ENCODE measurements at places on chromosomes 13 and 19.

- no peak for DNase-seq
Observed at GRCh38 chr19:49718991-49719390, 28.1 kb downstream of the CPT1C start.

GRCh38 chr13:56528040-56528790 is 612.5 kb upstream of the PRR20A start:
- no peak for DNase-seq

GRCh38 chr13:66577358-66577757 is 652.8 kb downstream of the PCDH9 start:
- no peak for DNase-seq

- no peak for DNase-seq
Observed at GRCh38 chr19:54949412-54949811, 2.1 kb upstream of the NLRP7 start.

GRCh38 chr13:111076155-111077013 is 38.7 kb upstream of the ARHGEF7 start:
- DNase-seq, result no peak

- no peak for DNase-seq
Observed at GRCh38 chr19:30237140-30237539, 135.0 kb upstream of the ZNF536 start.

GRCh38 chr13:98507282-98507797 is 69.6 kb downstream of the STK24 start:
- DNase-seq, result no peak

DNA sequence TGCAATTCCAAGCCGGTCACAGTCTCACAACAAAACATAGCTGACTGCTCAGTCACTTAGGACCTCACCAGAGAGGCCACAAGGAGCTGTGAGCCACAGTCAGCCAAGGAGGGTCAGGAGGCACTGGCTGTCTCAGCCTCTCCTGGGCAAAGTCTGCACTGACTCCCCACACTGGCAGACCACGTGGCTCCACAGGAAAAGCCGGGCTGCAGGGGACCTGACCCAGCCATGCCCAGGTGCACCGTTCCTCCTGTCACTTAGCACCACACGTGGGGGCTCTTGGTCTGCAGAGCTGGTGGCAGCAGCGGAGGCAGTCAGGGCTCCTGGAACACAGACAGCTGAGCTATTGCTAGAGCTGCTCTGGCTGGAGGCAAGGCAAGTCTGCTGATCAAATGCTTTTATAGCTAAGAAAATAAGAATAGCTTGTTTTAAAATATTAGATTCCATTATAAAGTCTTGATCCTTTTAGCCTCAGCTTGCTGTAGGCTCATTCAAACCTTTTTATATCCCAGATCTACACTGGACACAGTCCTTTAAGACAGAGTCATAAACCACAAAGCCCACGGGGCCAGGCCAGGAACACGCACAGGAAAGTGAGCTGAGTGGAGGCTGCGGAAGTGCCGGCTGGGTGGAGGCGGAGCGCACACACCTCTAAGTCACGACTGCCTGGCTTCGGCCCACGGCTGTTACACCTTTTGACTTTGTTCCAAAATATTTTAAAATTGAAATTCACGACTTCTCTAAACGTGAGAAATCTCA is 744.1 kb downstream of the UQCRFS1 start:
- DNase-seq, result peak; percentile 20

GRCh38 chr13:30841154-30841553 is 64.9 kb upstream of the MEDAG start:
- no peak for DNase-seq

GRCh38 chr13:19695829-19696228 is 62.4 kb downstream of the MPHOSPH8 start:
- DNase-seq, result no peak

- DNase-seq, result no peak
Observed at GRCh38 chr13:84553227-84553626, 671.0 kb upstream of the SLITRK1 start.

- no peak for DNase-seq
Observed at GRCh38 chr13:27528908-27529307, 78.5 kb upstream of the MTIF3 start.

- no peak for DNase-seq
Observed at GRCh38 chr19:29843180-29844051, 31.6 kb downstream of the CCNE1 start.

GRCh38 chr13:112943309-112944125 is 25.5 kb upstream of the MCF2L start:
- DNase-seq, result peak; percentile 36

DNA sequence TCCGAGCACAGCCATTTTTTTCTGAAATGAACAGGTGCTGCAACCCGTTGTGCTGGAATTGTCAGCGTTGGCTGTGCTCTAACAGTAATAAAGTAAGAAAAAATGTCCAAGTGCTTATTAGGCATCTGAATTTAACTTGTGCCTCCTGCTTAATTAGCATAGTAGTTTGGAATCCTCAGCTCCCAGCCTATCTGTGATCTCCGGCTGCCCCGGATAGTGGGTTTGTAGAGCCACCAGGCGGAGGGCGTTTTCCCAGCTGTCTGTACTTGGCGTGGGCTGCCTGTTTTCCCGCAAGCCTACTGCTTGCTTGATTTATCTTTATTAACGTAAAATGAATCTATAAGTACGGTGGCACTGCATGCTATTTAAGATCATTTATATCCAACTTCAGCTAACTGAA is 137.9 kb downstream of the MTUS2 start:
- DNase-seq, result no peak

DNA sequence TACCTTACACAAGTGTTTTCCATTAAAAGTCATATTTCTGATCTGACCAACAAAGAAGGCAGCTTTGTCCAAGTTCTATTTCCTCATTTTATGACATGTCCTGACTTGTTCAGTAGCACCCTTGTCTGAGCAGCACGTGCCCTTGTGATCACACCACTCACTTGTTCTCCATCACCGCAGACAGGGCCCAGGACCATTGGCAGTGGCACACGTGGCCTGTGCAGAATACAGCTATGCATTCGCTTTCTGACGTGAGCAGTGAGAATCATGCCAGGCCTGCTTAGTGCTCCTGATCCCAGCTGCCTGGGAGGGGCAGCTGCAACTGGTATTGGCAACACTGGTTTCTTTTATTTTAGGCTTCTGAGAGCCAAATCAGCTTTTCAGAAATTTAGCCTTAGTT is 134.2 kb downstream of the FRY start:
- no peak for DNase-seq

DNA sequence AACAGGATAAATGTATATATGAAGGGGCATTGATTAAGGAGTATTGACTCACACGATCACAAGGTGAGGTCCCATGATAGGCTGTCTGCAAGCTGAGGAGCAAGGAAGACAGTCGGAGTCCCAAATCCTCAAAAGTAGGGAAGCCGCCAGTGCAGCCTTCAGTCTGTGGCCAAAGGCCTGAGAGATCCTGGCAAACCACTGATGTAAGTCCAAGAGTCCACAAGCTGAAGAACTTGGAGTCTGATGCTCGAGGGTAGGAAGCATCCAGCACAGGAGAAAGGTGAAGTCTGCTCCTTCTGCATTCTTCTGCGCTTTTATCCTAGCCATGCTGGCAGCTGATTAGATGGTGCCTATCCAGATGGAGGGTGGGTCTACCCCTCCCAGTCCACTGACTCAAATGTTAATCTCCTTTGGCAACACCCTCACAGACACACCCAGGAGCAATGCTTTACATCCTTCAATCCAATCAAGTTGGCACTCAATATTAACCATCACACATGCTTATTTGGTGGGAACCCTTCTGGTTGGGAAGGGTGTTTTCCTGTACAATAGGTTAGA is 55.1 kb downstream of the SLAIN1 start:
- no peak for DNase-seq

- no peak for DNase-seq
Observed at GRCh38 chr13:30334663-30335386, 27.5 kb upstream of the KATNAL1 start.

- DNase-seq, result no peak
Observed at GRCh38 chr13:113761136-113761535, 2.1 kb downstream of the TMEM255B start.

DNA sequence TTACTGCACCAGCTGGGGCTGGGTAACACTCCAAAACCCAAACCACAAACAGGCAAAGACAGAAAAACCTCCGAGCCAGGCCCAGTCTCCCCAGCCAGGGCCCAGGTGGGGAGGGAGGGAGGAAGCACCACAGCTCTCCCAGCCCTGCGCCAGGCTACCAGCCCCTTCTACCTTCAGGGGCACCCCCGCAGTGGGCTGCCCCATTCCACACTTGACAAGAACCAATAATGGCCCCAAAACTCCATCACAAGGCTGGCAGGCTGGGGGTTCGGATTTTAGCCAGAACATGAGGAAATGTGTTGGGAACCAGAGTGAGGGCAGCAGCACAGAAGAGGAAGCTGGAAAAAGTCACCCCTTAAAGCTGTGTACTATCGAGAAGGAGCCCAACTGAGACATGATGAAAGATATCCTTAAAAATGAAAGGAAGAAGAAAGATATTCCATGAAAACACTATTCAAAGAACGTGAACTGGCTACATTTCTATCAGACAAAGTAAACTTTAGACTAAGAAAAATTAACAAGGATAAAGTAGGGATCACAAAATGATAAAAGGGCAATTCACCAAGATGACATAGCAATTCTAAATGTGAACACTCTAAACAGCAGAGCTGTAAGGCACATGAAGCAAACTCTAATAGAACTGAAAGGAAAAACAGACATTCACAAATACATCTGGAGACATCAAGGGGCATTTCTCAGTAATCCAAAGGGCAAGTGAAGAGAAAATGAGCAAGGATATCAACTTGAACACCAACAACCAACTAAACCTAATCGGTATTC is 12.9 kb downstream of the TUBGCP3 start:
- DNase-seq, result no peak

GRCh38 chr13:44365899-44366298 is 7.7 kb upstream of the SERP2 start:
- DNase-seq, result no peak

All from activated naive CD8-positive, alpha-beta T cell treated with anti-CD3 and anti-CD28 coated beads, Interleukin-2, amount 50 U/mL, for 24 hours (primary cell).